ENCODE measurements at places on chromosomes 16 and 17.

DNA sequence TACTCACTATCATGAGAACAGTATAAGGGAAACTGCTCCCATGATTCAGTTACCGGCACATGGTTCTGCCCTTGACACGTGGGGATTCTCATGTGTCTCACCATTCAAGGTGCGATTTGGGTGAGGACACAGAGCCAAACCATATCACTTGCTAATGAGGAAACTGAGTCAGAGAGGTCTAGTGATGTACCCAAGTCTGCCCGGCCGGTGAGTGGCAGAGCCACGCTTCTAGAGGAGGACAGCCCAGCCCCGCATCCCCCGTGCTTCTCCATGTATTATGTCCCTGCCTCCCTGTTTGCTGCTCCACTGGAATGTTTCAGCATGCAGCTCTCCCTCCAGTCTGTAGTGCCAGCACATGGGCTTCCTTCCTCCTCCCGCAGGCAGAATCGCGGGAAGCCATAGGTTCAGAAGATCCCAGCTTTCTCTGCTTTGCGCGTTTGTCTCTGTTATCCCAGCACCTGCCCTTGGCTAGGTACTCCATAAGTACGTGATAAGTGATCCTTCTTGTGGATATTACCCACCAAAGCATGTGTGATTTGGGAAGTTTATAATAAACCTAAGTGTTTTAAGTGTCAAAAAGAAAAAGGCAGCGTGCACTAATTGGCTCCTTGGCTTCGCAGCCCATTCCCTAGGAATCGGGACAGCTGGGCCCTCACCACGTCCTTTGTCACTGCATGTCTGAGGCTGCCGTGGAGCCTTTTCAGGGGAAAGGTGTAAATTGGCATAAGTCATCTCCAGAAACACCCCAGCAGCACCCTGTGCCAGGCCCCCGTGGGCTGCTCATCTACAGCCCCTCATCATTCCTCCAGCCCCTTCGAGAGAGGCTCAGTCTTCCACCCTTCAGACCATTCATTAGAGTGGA is 103.8 kb downstream of the CLEC16A start:
- DNase-seq, result no peak

DNA sequence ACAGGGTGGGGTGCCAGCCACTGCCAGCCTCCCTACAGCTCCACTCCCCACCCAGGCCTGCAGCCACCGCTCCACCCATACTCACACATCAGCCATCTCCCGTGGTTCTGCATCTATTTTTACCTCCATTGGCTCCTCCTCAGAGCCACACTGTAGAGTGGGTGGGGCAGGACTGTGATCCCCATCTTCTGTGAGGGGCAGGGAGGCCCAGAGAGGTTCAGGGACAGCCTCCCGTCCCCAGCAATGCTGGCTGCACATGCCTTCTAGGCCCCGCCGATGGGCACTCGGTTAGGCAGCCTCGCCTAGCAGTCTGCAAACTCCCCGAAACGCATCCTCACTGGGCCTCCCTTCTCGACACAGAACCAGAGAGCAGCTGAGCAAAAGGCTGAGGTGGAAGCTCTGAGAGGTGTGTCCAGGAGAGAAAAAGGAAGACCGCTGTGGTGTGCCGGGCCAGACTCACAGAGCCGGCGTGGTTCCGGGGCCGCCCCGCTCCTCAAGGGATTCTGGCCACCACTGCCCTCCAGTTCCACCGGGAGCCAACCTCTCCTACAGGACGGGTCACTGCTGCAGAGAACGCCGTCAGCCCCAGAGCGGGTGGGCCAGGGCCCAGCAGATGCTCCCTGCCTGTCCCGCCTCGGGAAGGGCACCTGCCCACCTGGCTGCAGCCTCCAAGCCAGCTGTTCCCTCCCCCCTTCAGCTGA is 71.9 kb downstream of the ABR start:
- DNase-seq, result no peak

DNA sequence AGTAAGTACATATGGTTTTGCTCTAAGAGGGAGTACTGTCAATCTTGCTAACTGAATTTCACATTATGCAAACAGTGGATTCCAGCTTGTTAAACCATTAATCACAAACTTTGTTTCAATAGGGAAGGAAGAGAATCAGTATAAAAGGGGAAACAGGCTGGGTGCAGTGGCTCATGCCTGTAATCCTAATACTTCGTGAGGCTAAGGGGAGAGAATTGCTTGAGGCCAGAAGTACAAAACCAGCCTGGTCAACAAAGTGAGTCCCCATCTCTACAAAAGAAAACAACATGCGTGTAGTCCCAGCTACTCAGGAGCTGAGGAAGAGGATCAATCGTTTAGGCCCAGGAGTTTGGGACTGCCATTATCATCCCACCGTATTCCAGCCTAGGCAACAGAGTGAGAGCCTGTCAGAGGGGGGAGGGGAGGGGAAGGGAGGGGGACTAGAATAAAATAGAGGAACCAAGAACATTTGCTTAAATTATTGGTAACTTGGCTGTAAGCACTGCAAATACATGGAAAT is 65.7 kb downstream of the FBXL20 start:
- no peak for DNase-seq

GRCh38 chr16:67000384-67001351 is 12.3 kb downstream of the CES4A start:
- no peak for DNase-seq

- DNase-seq, result no peak
These were observed 43.6 kb downstream of the RNF157 start for GRCh38 chr17:76196675-76197074.

- no peak for DNase-seq
These were observed 3.0 kb downstream of the SLC35G3 start for GRCh38 chr17:35191001-35191695.

GRCh38 chr16:23131931-23132621 is 17.2 kb downstream of the USP31 start:
- DNase-seq, result no peak

GRCh38 chr17:53191878-53192277 is 630.8 kb upstream of the KIF2B start:
- no peak for DNase-seq

DNA sequence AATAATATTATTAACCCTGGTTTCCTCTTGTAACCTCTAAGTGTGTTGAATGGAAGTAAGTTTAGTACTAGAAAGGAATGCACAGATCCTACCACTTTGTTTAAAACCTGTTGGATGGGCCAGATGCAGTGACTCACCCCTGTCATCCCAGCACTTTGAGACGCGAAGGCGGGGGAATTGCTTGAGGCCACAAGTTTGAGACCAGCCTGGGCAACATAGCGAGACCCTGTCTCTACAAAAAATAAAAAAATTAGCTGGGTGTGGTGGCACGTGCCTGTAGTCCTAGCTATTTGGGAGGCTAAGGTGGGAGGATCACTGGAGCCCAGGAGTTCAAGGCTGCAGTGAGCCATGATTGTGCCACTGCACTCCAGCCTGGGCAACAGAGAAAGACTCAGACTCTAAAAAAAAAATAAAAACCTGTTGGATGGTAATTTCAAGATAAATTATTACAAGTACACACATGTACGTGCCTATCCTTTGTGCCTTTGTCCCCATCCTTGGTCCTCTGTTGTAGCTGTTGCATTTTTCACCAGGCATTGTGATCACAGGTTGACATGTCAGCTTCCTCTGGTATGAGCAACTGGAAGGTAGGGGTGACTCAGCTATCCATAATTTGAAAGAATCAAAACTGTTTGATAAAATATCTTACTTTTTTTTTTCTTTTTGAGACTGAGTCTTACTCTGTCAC is 30.7 kb upstream of the METTL9 start:
- DNase-seq, result no peak

DNA sequence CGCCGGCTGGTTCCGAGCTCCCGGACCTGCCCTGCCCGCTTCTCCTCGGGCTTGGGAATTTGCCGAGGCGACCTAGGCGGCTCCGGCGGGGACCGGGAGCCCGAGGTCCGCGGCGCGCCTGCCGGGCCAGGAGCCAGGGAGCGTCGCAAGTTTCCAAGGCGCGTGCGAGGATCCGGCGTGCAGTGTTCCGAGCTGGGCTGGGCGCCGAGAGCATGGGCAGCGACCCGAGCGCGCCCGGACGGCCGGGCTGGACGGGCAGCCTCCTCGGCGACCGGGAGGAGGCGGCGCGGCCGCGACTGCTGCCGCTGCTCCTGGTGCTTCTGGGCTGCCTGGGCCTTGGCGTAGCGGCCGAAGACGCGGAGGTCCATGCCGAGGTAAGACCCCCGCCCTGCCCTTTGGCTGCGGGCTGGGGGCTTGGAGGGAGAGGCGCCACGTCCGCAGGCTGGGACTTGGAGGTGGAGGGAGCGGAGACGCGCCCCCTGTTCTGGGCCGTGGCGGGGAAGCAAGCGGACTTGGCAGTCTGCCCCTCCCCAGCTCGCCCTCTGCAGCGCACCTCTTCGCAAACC is 668 bp downstream of the MMP15 start:
- no peak for DNase-seq

DNA sequence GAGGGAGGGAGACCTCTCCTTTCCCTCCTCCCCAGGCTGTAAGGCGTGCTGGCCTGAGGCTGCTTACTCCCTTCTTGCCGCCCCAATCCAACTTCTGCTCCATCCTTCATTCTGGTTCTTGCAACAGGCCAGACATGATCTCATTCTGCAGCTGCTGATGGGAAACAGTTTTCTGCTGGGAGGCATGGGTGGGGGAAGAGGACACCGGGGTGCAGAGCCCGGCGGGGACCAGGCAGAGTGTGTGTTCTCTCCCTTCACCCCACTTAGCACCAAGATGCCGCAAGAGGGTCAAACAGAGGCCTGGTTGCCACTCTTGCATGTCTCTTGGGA is 1.4 kb downstream of the SARM1 start:
- DNase-seq, result no peak

DNA sequence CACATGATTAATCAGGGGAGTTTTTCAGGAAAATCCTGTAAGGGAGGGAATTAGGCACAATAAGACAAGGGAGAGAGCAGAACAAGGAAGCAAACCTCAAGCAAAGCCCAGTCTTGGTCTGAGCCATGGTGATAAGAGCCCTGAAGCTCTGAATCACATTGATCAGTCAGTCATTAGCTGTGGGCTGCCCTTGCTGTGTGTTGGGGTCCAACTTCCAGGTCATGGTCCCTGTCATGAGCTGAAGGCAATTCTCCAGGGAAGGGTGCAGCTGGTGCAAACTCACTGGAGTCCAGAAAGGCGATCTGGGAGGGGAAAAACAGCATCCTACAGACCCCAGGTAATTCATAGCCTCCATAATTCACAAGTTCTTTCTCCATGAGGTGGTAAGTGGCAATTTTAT is 89.9 kb downstream of the CYLD start:
- DNase-seq, result no peak

GRCh38 chr17:54277868-54278267 is 455.1 kb downstream of the KIF2B start:
- DNase-seq, result no peak
